ENCODE measurements at places on chromosomes 16 and 17. TPM values are rescaled to one million over a fixed set of nuclear protein-coding genes. Genes with fewer than 3 reads are reported as not detected.

Gene C17orf100
- total RNA-seq, result 3.1 TPM

Gene C1QTNF1
- 19.9 TPM for total RNA-seq

Gene GNAO1
- total RNA-seq, result 1.9 TPM

Gene DOC2B
- not detected for total RNA-seq

Gene PYY
- total RNA-seq, result not detected

Gene PIK3R5
- not detected for total RNA-seq

Gene ARL17A
- 39.4 TPM for total RNA-seq

Gene KRTAP2-3
- 4.9 TPM for total RNA-seq

Gene RMI2
- 47.4 TPM for total RNA-seq

Gene KRT32
- total RNA-seq, result not detected

Gene MYO1D
- 193 TPM for total RNA-seq

Gene KCNAB3
- total RNA-seq, result 2.0 TPM

Gene TOX3
- total RNA-seq, result 6.0 TPM

Gene PPY
- total RNA-seq, result not detected

Gene SECTM1
- 0.75 TPM for total RNA-seq

Gene AP1G1
- total RNA-seq, result 139 TPM
